ENCODE measurements at places on chromosomes 13 and 19. TPM values are rescaled to one million over a fixed set of nuclear protein-coding genes. Genes with fewer than 3 reads are reported as not detected.

ELAVL3 gene
- 0.54 TPM for total RNA-seq

CBY2 gene
- total RNA-seq: not detected

ZNF813 gene
- total RNA-seq: 2.0 TPM

TNNI3 gene
- not detected for total RNA-seq

NLRP7 gene
- total RNA-seq: not detected

FFAR1 gene
- total RNA-seq: not detected

CAPS gene
- total RNA-seq: 7.3 TPM

PSG7 gene
- not detected for total RNA-seq

TLE6 gene
- 0.89 TPM for total RNA-seq

SULT2B1 gene
- total RNA-seq: not detected

HS6ST3 gene
- total RNA-seq: 0.05 TPM

TEX26 gene
- total RNA-seq: not detected

FCER2 gene
- total RNA-seq: not detected

GRCh38 chr13:112905619-112905989 lies 63.4 kb upstream of the MCF2L start:
- H3K27ac ChIP-seq: no peak overlapping the region
- no peak for DNase-seq
- H3K4me3 ChIP-seq: no peak overlapping the region
- H3K36me3 ChIP-seq: no peaks in the 10 kb centered on the region
- no peaks in the 10 kb centered on the region for H3K4me1 ChIP-seq

DNA sequence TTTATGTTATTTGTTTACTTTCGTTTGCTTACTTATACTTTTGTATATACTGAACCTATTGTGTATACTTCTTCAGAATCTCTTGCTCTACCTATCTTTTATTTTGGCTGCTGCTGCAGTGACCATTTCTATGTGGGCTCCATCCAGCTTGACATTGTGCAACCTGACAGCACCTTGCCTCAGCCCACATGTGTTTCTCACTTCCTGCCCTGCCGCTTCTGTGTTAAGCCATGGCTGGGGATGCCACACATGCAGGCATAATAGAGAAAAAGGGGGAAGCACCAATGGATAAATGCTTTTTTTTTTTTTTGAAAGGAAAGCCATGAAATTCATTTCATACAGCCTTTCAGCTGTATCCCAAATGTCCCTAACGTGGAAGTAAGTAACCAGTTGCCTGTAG lies 147.6 kb downstream of the RBM26 start:
- no peaks in the 10 kb centered on the region for H3K4me1 ChIP-seq
- H3K4me3 ChIP-seq: no peak overlapping the region
- H3K36me3 ChIP-seq: no peaks in the 10 kb centered on the region
- no peaks in the 10 kb centered on the region for H3K27me3 ChIP-seq

DNA sequence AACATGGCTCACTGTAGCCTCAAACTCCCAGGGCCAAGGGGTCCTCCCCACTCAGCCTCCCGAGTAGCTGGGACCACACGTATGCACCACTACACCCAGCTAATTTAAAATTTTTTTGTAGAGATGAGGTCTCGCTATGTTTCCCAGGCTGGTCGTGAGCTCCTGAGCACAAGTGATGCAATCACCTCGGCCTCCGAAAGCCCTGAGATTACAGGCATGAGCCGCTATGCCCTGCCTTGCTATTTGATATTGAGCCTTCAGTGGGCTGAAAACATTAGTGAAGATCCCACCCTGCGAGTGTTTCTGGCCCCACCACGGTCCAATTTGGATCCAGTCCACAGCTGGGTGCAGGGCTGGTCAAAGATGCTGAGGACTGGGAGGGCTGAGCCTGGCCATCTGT lies 65.9 kb downstream of the TRPM4 start:
- no peak for DNase-seq
- H3K36me3 ChIP-seq: no peaks in the 10 kb centered on the region
- H3K27me3 ChIP-seq: no peaks in the 10 kb centered on the region
- no peak overlapping the region for H3K4me3 ChIP-seq

DNA sequence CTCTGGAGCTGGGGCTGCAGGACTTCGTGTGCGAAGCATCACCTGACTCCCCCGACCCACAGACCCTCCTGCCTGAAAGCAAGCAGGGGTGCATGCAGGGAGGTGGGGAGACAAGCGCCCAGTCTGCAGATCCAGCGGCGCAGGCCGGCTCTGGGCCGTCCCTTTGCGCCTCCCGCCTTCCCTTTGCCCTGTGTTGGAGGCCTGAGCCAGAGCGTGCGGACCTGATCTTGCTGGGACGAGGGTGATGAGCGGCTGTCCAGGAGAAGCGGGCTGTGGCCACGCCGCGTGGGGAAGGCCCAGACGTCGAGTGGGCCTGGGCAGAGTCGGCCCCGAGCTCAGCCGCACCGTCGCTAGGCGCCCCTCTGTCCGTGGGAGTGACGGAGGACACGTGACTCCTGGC lies 5.3 kb upstream of the GRTP1 start:
- H3K36me3 ChIP-seq: peaks cover 6% of the 10 kb centered on the region
- DNase-seq: no peak
- no peak overlapping the region for H3K27ac ChIP-seq
- no peaks in the 10 kb centered on the region for H3K27me3 ChIP-seq
- no peak overlapping the region for H3K4me3 ChIP-seq
- H3K4me1 ChIP-seq: no peaks in the 10 kb centered on the region

DNA sequence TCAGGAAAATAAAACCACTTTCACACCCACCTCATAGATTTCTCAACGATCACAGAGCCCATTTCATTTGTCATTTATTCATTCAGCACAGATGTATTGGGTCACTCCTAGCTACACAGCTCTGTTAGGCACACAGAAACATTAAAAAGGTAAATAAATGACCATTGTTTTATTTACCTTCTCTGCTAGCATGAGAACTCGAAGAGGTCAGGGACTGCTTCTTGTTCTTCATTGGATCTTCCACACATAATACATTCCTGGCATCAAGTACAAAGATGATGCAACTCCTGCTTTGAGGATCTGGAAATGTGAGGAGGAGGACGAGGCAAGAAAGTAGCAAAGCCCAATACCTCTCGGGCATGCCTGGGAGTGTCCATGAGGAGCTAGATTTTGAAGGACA lies 168.1 kb downstream of the RBM26 start:
- no peak overlapping the region for H3K27ac ChIP-seq
- H3K36me3 ChIP-seq: no peaks in the 10 kb centered on the region
- no peaks in the 10 kb centered on the region for H3K4me1 ChIP-seq
- peaks cover 12% of the 10 kb centered on the region for H3K27me3 ChIP-seq

DNA sequence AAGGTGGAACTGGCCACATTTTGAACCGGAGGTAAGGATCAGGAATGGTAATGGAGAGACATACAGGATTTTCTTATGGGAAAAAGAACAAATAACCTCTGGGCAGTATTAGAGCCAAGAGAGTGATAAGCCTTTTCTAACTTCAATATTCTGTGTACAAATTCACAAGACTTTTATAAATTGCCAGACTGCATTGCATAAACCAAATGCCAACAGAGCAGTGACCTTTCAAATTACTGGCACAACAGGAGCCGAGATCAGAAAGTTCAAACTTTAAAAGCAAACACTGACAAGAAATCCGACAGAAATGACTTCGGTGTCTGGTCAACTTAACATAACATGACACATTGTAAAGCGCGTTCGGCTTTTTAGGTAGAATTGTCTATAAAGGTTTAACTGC lies 737.1 kb downstream of the GPC5 start:
- H3K27ac ChIP-seq: no peak overlapping the region
- H3K27me3 ChIP-seq: peaks cover 44% of the 10 kb centered on the region
- DNase-seq: no peak
- no peak overlapping the region for H3K4me3 ChIP-seq
- H3K36me3 ChIP-seq: no peaks in the 10 kb centered on the region

GRCh38 chr19:54155694-54156093 lies 3.8 kb downstream of the LENG1 start:
- no peaks in the 10 kb centered on the region for H3K27me3 ChIP-seq
- H3K36me3 ChIP-seq: peaks cover 63% of the 10 kb centered on the region
- no peak for DNase-seq
- no peak overlapping the region for H3K27ac ChIP-seq
- H3K4me3 ChIP-seq: no peak overlapping the region

DNA sequence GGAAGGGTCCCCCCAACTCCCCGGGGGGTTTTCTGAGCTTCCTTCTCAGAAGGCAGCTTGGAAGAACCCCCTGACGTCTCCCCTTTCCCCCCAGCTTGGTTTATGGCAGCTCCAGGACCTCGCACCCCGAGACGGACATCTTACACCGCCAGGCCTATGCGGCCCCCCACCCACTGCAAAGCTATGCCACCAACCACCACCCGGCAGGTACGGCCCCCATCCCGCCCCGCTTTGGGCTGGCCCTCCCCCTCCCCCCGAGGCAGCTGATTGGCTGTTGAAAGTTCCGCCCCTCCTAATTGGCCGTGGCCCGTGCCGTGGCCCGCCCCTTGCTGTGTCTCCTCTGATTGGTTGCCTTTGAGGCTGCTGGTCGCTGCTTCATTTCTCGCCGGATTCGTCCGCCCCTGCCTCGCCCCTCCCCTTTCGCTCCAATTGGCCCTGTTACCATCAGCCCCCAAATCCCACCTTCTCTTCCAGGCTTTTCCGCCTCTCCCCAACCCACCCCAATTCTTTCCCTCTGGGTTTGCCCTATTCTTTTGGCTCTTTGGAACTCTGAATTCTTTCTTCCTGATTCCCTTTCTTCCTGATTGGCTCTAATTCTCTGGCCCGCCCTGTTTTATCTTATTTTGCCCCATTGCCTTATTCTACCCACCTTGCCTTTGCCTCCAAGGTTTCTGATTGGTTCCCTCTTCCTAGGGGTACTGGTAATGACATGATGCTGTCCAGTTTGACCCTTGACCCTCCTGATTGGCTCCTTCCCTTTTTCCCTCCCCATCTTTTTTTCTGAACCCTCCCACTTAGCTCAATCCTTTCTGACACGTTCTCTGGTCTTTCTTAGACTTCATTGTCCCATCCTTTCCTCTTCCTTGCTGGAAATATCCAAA lies 2.5 kb downstream of the PRR12 start:
- H3K36me3 ChIP-seq: peaks cover 38% of the 10 kb centered on the region
- peaks cover 27% of the 10 kb centered on the region for H3K4me1 ChIP-seq

GRCh38 chr19:40689339-40690049 lies 957 bp downstream of the NUMBL start:
- no peak overlapping the region for H3K27ac ChIP-seq
- peaks cover 14% of the 10 kb centered on the region for H3K36me3 ChIP-seq
- DNase-seq: no peak
- H3K27me3 ChIP-seq: no peaks in the 10 kb centered on the region
- peaks cover 18% of the 10 kb centered on the region for H3K4me1 ChIP-seq

- DNase-seq: no peak
- no peaks in the 10 kb centered on the region for H3K4me1 ChIP-seq
- peaks cover 55% of the 10 kb centered on the region for H3K36me3 ChIP-seq
- no peaks in the 10 kb centered on the region for H3K27me3 ChIP-seq
Observed at GRCh38 chr13:112854321-112854720, 114.7 kb upstream of the MCF2L start.

GRCh38 chr19:7645163-7645562 lies 8.3 kb downstream of the STXBP2 start:
- peaks cover under 1% of the 10 kb centered on the region for H3K4me1 ChIP-seq
- peaks cover 20% of the 10 kb centered on the region for H3K36me3 ChIP-seq
- DNase-seq: no peak
- H3K4me3 ChIP-seq: no peak overlapping the region

GRCh38 chr13:35594096-35594495 lies 117.6 kb upstream of the MAB21L1 start:
- no peak for DNase-seq
- H3K27me3 ChIP-seq: no peaks in the 10 kb centered on the region
- H3K27ac ChIP-seq: no peak overlapping the region
- H3K36me3 ChIP-seq: no peaks in the 10 kb centered on the region
- peaks cover 3% of the 10 kb centered on the region for H3K4me1 ChIP-seq

DNA sequence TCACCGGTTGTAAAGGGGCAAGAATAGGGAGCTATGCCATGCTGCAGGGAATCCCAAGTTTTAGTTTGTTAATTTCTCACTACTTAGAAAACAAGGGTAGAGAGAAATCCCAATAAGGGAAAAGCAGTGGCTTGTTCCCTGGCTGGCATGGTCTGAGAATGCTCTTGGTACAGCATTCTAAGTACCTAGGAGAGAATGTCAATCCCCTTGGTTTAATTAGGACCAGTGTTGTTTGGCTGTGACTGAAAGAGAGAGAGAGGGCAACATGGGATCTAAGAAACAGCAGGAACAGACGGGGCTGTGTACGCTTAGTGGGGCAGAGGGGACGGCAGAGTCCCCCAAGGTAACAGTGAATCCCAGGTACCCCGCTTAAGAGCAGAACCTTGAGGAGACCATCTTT lies 228.8 kb downstream of the PCDH9 start:
- no peaks in the 10 kb centered on the region for H3K36me3 ChIP-seq
- no peaks in the 10 kb centered on the region for H3K27me3 ChIP-seq
- no peaks in the 10 kb centered on the region for H3K4me1 ChIP-seq
- H3K4me3 ChIP-seq: no peak overlapping the region

DNA sequence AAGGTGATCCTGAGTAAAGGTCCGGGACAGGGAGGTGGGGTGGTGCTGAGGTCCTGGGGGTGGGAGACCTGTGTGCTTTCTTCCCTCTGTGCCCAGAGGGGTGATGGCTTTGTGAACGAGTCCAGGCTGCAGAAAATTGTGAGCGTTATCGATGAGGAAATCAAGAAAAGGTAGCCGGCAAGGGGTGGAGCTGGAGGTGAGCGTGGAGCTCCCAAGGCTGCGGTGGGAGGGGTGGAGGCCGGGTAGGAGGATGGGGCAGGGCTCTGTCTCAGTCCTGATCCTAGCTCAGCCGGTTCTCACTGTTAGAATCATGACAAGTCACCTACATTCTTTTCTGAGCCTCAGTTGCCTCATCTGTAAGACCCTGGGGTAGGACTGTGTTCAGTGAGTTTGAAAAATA lies 4.0 kb downstream of the SELENOV start:
- no peaks in the 10 kb centered on the region for H3K36me3 ChIP-seq
- no peak overlapping the region for H3K27ac ChIP-seq
- DNase-seq: no peak
- peaks cover 39% of the 10 kb centered on the region for H3K27me3 ChIP-seq
- peaks cover 8% of the 10 kb centered on the region for H3K4me1 ChIP-seq

DNA sequence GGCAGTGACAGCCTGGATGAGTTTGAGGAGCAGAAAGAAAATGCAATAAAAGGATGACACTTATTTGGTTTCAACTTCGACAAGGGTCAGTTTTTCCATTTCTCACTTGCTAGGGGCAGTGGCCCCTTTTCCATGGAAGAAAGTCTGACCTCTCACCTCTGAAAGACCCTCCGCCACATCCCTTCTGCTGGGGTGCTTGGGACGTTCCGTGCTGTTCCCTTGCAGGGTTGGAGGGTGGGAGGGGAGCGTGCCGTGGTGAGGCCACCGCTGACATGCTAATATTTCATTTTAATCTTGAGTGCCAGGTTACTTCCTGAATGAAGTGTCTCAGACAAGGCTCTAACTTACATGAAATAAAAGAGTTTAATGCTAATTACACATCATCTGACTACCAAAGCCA lies 5.2 kb upstream of the ZNF536 start:
- H3K27me3 ChIP-seq: no peaks in the 10 kb centered on the region
- no peak overlapping the region for H3K4me3 ChIP-seq
- no peak overlapping the region for H3K27ac ChIP-seq
- H3K36me3 ChIP-seq: no peaks in the 10 kb centered on the region
- no peaks in the 10 kb centered on the region for H3K4me1 ChIP-seq

DNA sequence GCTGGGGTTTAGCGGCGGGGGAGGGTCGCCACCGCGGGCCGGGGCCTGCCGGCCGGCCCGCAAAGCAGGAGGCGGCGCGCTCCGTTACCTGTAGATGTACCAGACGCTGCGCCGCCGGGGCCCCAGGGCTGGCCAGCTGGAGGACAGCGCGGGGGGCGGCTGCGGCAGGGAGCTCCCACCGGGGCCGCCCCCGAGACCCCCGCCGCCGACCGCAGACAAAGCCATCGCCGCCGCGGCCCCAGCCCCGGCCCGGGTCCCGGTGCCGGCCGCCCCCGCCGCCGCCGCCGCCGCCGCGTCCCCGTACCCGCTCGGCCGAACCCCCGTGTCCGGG lies 24.8 kb downstream of the SHANK1 start:
- H3K27ac ChIP-seq: no peak overlapping the region
- H3K4me1 ChIP-seq: peaks cover 5% of the 10 kb centered on the region
- H3K4me3 ChIP-seq: no peak overlapping the region
- H3K27me3 ChIP-seq: peaks cover 49% of the 10 kb centered on the region

All from MCF 10A (cell line).